ENCODE measurements at places on chromosomes 1 and 21.

GRCh38 chr1:1618396-1619068 is 3.2 kb downstream of the MIB2 start:
- no peak for DNase-seq

- DNase-seq = no peak
Measured at GRCh38 chr1:108657356-108658080, 3.4 kb downstream of the HENMT1 start.

DNA sequence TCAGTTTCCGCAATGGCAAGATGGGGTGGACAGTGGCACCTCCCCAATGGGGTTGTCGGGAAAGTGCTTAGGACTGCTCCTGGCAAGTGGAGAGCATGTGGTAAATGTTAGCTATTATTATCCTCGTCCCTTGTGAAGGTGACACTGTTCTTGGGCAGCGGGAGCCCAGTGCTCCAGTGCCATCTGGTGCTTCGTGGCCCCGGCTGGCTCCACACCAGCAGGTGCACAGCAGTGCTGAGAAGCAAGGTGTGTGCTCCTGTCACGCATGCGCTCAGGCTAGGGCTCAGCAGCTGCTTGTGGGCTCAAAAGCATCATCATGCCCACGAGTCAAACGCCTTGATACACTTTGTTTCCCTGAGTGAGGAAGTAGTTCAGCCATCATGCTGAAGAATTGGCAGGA is 24.9 kb upstream of the KCNC4 start:
- no peak for DNase-seq

DNA sequence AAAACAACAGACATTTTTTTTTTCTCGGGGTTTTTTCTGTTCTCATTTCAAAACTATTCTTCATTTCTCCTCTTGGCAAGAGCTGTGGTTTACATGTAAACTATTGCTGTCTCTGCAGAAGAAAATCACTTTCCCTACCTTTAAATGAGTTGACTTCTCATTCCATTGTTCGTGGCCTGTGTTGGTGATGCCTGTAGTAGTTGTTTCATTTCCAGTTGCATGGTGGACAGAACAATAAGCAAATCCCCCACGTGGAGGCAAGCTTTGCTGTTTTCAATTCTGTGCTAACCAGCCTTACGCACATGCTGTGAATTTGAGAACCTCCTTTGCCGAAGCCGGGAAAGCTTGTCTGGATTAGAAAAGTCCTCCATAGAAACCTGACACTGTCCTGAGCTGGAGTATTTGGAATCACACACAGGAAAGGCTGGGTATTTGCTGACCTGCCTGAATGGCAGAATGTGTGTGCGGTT is 26.2 kb upstream of the MAP3K7CL start:
- DNase-seq = no peak

GRCh38 chr1:90613371-90613770 is 103.7 kb downstream of the BARHL2 start:
- DNase-seq = no peak

- no peak for DNase-seq
Measured at GRCh38 chr1:246566813-246567645, 773 bp downstream of the CNST start.

- DNase-seq = no peak
Measured at GRCh38 chr1:11701551-11701961, 10.0 kb downstream of the DRAXIN start.

GRCh38 chr1:179828554-179829110 is 49.0 kb downstream of the TOR1AIP2 start:
- no peak for DNase-seq

DNA sequence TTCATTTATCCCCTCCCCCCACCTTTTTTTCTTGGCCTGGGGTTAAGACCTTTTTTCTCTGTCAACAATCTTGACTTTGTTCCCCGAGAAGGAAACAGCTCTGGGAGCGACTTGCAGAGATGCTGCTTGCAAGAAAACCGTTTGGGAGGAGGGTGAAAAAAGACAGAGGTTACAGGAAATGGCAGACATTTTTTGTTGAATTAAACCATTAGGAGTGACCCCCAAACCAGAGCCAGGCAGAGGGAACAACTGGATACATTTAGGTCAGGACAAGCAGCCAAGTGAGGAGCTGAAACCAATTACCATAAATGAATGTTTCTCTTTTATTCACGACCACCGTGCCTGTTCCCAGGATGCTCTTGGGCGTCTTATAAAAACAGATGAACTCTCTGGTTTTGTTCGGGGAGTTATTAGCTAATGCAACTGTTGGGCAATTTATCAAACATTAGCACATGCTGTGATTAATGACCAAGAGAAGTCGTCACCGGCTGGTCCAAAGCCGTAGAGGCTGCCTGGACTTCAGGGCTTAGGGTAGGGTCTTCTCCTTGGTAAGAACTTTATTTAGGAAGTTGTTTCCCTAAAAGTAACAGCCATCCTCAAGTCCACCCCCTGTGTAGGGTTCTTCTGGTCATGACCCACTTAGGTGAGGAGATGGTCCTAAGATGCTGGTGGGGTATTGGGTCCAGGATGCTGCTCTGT is 141.0 kb downstream of the FOXD2 start:
- DNase-seq = no peak

- DNase-seq = no peak
Measured at GRCh38 chr1:24193046-24193445, 6.0 kb upstream of the IFNLR1 start.

- DNase-seq = no peak
Measured at GRCh38 chr1:38094711-38095290, 48.2 kb upstream of the POU3F1 start.

GRCh38 chr1:27666791-27667254 is 5.2 kb downstream of the IFI6 start:
- no peak for DNase-seq

GRCh38 chr1:14627608-14628489 is 29.4 kb downstream of the KAZN start:
- DNase-seq = no peak

- DNase-seq = no peak
Measured at GRCh38 chr1:86460998-86461397, 7.7 kb upstream of the CLCA1 start.

DNA sequence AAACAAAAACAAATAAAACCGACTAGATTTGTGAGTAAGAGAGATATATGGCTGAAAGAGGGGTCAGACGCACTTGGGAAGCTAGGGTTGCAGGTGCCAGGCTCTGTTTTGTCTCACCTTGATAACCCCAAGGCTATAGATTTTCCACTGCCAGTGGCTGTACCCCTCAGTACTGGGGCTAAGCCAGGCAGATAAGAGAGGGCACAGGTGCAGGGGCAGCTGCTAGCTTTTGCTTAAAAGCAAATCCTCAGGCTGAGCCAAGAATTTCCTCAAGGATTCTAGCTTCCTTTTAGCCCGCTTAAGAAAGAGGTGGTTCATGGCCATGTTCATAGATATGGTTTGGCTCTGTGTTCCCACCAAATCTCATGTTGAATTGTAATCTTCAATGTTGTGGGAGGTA is 57.9 kb downstream of the OVGP1 start:
- DNase-seq = no peak

DNA sequence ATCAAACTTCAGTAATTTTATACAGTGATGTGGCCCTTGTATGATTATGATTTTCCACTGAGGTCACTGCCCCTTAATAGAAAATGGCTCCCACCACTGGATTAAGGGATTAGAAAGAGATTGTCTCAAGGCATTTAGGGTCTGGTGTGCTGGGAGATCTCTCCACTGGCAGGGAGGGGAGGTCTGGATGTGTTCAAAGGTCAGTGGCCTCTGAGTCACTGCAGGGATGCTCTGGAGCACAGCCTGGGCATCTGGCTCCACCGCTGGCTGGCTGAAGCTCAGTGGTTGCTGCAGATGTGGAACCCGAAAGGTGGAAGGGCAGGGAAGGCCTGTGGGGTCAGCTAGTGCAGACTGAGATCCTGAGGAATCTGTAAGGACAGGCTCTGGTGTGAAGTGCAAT is 18.3 kb upstream of the CHI3L1 start:
- DNase-seq = no peak

- DNase-seq = no peak
Measured at GRCh38 chr1:39317910-39318633, 113.6 kb downstream of the MACF1 start.

DNA sequence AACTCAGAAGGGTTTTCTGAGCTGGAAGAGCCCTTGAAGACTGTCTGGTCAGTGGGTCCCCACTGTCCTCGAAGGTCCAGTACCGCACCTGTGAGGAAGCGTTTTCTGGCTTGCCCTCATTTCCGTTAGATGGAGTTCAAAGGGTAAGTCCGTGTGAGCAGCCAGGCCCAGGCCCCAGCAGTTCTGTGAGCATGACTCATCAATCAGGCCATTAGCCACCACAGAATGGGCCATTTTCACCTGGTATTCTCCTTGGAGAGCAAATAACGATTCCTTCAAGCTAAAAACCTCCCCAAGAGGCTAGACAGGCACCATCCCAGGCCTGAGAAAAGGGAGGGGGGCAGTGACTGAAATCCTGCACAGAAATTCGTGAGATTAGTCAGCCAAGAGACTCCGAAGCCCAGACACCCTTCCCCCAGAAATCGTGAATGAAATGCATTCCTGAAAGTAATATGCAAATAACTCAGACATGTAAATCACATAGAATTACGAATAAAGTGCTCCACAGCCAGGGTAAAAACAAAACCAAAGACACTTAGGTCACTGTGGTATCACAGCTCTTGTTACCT is 66.0 kb downstream of the BCAR3 start:
- DNase-seq = peak; percentile 69

GRCh38 chr1:19430121-19431068 is 54.9 kb downstream of the CAPZB start:
- DNase-seq = no peak

DNA sequence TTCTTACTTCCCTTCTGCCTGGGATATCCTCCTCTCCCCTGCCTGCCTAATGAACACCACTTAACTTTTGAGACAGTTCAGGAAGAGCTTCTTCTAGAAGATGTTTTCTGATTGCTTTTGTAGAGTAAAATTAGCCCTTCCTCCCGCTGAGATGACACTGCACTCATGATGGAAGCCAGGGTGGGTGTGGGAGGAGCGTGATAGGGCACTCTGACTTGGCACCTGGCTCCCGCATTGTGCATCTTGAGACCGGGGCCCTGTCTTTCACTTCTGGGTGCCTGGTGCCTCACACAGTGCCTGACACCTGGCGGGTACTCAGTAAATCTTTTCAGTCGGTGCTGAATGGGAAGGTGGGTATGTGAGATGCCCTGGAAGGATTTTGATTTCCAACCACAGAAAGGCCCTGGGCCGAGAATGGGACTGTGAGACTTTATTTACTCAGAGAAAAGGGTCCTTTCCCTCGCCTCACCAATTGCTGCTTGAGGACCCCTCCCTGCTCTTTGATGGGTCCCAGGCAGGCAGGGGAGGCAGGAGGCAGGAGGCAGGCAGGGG is 6.8 kb downstream of the THEM5 start:
- no peak for DNase-seq

All from stimulated activated CD4-positive, alpha-beta T cell treated with anti-CD3 and anti-CD28 coated beads, Interleukin-4, amount 100 ng/mL, for 48 hours (primary cell).